ENCODE measurements at places on chromosomes 7 and 10. TPM values are rescaled to one million over a fixed set of nuclear protein-coding genes. Genes with fewer than 3 reads are reported as not detected.

The CPN1 gene
- total RNA-seq: not detected

The ADRB1 gene
- 1.2 TPM for total RNA-seq

The EVX1 gene
- 17.2 TPM for total RNA-seq

The MOGAT3 gene
- 43.8 TPM for total RNA-seq

The KCND2 gene
- total RNA-seq: 1.00 TPM

The GPR22 gene
- total RNA-seq: not detected

The MYO3A gene
- not detected for total RNA-seq

The MYOF gene
- total RNA-seq: 57.2 TPM

All from transverse colon (tissue), 4 donors.